ENCODE measurements at places on chromosomes 13 and 19.

DNA sequence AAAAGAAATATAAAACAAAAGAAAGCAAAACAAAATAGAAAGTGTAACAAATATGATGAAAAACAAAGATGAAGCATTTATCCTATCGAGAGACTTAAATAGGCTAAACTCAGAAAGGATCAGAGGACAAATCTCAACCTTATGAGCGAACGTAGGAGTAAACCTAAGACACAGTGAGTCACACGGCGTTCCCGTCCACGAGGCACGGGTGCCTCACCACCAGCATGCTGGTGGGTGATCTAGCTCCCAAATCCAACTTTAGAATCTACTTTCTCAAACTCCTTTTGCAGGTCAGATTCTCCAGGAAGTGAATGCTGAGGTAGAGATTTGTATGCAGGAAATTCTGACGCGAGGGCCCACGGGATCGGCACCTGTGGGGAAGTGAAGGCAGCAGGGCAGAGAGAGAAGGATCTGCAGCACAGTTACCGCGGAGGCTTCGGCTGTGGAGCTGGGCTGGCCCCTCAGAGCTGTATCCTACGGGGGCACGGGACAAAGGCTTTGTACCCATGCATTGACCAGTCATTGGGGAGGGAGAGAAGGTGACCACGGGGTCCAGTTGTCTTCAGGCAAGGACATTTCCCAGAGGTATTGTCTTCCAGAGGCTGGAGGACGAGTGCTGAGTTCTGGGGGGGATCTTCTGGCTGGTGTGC is 7.5 kb upstream of the MIER2 start:
- no peak for DNase-seq

- no peak for DNase-seq
Observed at GRCh38 chr19:58212336-58213074, 16.2 kb upstream of the ZNF544 start.

- DNase-seq: no peak
Observed at GRCh38 chr13:77891486-77891885, 27.1 kb downstream of the EDNRB start.

- DNase-seq: peak; percentile 8
Observed at GRCh38 chr19:15562861-15563260, 52.2 kb upstream of the CYP4F8 start.

DNA sequence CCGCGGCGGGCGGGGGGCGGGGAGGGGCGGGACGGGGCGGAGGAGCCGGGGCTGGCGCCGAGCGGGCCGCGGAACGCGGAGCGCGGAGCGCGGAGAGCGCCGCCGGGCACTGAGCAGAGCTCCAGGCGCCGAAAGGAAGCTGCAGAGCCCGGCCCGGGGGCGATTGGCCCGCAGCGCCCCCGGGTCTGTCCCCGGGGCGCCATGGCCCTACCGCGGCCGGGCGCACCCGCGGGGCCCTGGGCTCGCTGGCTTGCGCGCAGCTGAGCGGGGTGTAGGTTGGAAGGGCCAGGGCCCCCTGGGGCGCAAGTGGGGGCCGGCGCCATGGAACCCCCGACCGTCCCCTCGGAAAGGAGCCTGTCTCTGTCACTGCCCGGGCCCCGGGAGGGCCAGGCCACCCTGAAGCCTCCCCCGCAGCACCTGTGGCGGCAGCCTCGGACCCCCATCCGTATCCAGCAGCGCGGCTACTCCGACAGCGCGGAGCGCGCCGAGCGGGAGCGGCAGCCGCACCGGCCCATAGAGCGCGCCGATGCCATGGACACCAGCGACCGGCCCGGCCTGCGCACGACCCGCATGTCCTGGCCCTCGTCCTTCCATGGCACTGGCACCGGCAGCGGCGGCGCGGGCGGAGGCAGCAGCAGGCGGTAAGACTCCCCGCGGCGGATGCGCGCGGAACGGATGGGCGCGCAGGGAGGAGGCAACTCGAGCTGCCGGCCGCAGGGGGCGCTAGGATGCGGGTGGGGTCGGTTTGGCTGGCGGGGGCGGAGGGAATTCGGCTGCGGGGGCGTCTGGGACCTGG is at the start of gene PDE4A:
Gene PDE4A, plus strand, starts transcription at position 95 of the 796 bp plus-strand sequence. Its CDS starts 227 bp downstream, at position 322.
- DNase-seq: no peak

DNA sequence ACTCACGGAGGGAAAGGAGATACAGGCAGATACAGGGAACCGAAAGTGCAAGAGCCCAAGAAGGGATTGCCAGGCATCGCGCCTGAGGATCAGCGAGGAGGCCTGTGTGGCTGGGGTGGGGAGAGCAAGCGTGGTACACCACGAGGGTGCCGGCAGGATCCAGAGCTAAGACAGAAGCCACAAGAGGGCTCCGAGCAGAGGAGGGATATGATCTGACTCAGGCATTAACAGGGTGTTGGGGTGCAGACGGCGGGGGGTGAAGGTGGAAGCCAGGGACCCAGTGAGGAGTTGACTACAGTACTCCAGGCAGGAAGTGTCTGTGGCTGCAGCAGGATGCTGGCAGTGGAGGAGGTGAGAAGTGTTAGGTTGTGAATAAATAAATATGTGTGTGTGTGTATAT is 5.4 kb upstream of the PPP1R37 start:
- no peak for DNase-seq

- no peak for DNase-seq
Observed at GRCh38 chr19:33290082-33290815, 12.1 kb downstream of the CEBPA start.

GRCh38 chr13:69997061-69997460 is 110.6 kb upstream of the ATXN8OS start:
- DNase-seq: no peak

GRCh38 chr13:97834250-97834649 is 119.2 kb upstream of the IPO5 start:
- DNase-seq: no peak

DNA sequence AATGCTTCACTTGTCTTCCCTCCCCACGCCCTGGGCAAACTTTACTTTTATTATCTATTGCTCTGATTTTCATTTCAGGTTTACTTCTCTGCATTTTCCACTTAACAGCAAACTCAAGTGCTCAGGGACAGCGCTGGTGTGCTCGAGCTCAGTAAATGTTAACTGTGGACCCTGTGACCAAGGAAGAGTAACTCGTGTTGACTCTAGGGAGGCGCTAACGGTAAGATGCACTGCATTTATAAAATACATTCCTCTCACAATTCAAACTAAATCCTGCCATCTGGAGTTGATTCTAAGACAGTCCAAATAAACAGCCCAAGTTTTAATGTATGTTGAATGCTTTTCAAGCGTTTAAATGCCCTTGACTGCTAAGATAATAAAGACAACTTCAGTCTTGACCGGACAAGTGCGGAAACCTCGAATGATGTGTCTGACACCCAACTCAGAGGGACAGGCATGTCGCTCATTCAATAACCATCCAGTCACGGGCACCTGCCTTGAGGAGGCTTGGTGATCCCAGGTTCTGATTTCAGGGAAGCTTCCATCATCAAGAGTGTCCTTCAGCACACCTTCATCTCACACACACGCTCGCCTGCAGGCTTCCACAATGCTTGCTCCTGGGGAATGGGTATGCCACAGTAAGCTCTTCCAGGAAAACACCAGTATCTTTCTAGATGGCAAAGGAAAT is 93.2 kb downstream of the STK24 start:
- DNase-seq: no peak

DNA sequence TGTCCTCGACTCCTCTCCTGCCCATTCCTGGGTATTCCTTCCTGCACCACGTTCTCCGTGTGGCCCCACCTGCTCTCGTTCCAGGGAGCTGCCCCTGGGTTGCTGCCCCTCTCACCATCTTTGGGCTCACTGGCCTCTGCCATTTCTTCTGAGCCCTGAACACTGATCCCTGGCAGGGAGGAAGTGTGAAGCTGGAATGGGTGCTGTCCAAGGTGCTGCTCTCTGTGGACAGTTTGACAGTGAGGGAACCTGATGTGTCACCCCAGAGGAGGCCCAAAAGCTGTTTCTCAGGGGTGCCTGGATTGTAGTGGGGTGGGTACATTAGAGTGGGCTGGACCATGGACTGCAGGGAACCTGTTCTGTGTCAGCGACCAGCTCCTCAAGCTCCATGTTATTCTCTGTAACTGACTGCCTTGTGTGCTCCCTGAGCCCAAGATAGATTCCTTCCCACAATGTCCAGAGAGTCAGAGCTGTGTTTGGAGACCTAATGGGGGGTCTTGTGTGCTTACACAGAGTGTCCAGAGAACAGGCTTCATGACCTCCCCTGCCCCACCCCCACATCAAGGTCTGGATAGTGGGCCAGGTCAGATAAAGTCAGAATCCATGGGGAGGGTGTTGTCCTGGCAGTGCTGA is 7.2 kb upstream of the CEACAM8 start:
- no peak for DNase-seq

DNA sequence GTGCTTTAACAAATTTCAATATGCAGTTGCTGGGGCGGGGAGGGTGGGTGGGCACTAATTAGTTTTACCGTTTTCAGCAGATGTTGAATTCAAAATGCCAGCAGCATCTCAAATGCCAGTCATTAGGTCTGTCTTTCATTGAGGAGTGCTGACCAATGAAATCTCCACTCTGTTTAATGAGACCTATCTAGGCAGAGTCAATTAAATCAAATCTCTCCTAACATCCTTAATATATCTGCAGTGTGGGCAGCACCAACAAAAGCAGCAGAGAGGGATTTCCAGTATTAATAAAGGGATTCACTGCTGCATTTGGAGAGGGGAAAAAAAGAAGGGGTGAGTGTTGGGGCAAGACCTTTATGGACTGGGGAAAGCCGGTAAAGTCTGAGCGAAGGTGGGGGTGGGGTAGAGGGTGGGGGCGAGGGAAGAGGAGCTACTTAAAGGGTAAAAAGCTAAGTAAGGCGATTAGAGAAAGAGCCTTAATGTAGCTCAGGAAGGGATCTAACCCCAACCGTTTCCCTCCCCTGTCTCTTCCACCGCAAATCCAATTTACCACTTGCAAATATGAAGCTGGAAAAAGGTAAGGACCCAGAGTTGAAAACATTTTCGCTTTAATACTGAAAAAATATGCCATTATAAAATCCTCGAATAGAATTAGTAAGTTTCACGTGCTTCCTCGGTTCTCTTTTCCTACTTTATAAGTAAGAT is 4.5 kb downstream of the SLITRK1 start:
- no peak for DNase-seq

DNA sequence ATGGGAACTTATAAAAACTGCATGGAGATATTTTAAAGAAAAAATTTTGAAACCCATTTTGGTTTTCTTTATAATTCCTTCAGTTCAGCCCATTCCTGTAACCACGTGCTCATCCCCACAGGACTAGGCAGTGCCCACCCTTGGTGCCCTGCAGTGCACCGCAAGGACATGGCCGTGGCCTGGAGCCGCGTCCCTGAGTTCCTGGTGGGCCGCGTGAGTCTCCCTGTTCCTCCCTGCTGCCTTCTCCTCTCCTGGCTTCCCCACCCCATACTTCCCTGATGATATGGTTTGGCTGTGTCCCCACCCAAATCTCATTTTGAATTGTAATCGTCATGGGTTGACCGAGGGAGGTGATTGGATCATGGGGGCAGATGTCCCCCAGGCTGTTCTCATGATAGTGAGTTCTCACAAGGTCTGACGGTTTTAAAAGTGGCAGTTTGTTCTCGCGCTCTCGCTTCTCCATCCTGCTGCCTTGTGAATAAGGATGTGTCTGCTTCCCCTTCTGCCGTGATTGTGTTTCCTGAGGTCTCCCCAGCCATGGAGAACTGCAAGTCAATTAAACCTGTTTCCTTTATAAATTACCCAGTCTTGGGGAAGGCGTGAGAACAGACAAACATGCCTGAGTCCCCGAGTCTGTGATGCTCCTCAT is 31.6 kb upstream of the TFDP1 start:
- DNase-seq: no peak

- no peak for DNase-seq
Observed at GRCh38 chr13:37011002-37011401, 10.4 kb downstream of the EXOSC8 start.

GRCh38 chr13:50636007-50636704 is 207.3 kb downstream of the DLEU7 start:
- no peak for DNase-seq

- DNase-seq: no peak
Observed at GRCh38 chr13:50509771-50510441, 333.6 kb downstream of the DLEU7 start.

- no peak for DNase-seq
Observed at GRCh38 chr13:110421061-110421460, 114.0 kb downstream of the COL4A2 start.

- DNase-seq: no peak
Observed at GRCh38 chr13:41019011-41019487, at the start of gene ELF1. TSS of gene ELF1 (minus strand) at chr13:41019316. CDS start at chr13:40982054, 37,262 bp downstream.

DNA sequence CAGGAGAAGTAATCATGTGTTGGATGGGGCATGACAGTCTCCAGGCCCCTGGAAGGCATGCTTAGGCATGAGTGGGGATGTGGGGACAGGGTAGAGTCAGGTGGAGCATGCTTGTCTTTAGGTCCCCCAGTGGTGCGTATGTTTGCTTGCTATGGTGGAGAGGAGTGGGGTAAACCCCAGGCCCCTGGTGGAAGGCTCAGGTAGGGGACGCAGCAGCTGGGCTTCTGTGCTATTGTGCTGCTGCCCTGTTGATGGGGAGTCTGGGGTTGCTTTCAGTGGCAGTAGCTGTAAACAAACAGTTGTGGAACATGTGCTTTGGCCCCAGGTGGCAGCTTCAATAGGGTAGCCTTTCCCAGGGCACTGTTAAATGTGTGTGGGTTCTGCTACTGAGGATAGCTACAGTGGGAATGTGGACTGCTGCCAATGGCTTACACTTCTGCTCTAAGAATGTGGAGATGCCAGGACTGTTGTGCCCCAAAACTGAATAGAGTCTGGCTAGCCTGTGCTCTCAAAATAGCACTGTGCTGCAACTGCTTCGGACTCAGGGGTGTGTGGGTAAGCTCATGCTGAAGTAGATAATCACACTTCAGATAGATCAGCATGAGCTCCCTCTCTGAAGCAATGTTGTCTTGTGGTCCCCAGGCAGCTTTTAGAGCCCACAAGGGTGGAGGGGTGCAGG is 1257.3 kb downstream of the DIAPH3 start:
- DNase-seq: no peak

- no peak for DNase-seq
Observed at GRCh38 chr19:11464333-11465265, 16.2 kb downstream of the ELAVL3 start.

GRCh38 chr13:41678249-41678648 is 220.9 kb downstream of the RGCC start:
- DNase-seq: peak; percentile 34

GRCh38 chr19:1182727-1183126 is 8.7 kb upstream of the SBNO2 start:
- no peak for DNase-seq
